Naive B cell (primary cell): ENCODE measurements at places on chromosomes 11 and 22. TPM values are rescaled to one million over a fixed set of nuclear protein-coding genes. Genes with fewer than 3 reads are reported as not detected.

DNA sequence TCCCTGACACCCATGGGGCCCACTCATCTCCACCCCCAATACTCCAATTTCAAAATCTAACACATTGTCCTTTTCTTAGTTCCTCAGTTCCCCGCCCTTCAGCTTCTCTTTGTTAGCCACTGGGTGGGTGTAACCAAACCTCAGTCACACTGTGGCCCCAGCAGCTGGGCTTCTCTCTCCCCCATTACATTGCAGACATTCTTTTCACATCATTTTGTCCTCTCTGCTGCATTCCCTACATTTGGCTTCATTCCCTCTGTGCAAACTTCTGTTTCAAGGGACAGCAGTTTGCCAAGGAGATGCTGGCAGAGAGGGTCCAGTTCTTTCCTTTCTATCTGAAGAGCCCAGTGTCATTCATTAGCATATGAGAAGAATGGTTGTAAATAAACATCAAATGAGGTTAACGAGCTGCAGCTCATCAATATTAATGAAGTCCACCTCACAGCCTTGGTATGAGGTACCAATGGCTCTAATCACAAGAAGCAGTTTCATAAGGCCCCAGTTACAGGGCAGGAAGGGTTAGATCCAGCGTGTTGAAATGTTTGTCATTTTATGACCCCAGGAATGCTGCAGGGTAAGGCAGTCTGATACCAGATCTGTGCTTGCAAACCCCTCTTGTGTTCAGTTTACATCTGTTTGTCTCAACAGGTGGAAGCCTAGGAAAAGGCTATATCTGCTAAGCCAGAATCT, 72.3 kb downstream of the ARFGAP2 start:
- no peak overlapping the region for H3K27ac ChIP-seq
- no peak for DNase-seq
- no peak overlapping the region for H3K4me3 ChIP-seq
- peaks cover 6% of the 10 kb centered on the region for H3K4me1 ChIP-seq
- no peaks in the 10 kb centered on the region for H3K27me3 ChIP-seq
- H3K36me3 ChIP-seq, result no peaks in the 10 kb centered on the region

GRCh38 chr22:48054596-48054995, 1292.1 kb downstream of the TBC1D22A start:
- H3K27ac ChIP-seq, result no peak overlapping the region
- peaks cover 16% of the 10 kb centered on the region for H3K36me3 ChIP-seq
- H3K4me3 ChIP-seq, result no peak overlapping the region
- no peak for DNase-seq
- H3K4me1 ChIP-seq, result no peaks in the 10 kb centered on the region

Gene ARHGAP42
- polyA plus RNA-seq, result 1.6 TPM

Gene CALCA
- polyA plus RNA-seq, result not detected

Gene TMEM135
- polyA plus RNA-seq, result 12.2 TPM

Gene A4GALT
- polyA plus RNA-seq, result not detected

Gene RAB30
- 156 TPM for polyA plus RNA-seq

Gene ADM2
- not detected for polyA plus RNA-seq

- peaks cover 44% of the 10 kb centered on the region for H3K27me3 ChIP-seq
- H3K27ac ChIP-seq, result no peak overlapping the region
- no peaks in the 10 kb centered on the region for H3K36me3 ChIP-seq
- no peaks in the 10 kb centered on the region for H3K4me1 ChIP-seq
- DNase-seq, result no peak
Measured at GRCh38 chr11:17498058-17498457, 21.4 kb upstream of the ABCC8 start.

GRCh38 chr11:61817471-61818202, 834 bp upstream of the FADS1 start:
- peaks cover 4% of the 10 kb centered on the region for H3K27me3 ChIP-seq
- peak overlapping the region; percentile 92 for H3K4me3 ChIP-seq
- no peaks in the 10 kb centered on the region for H3K36me3 ChIP-seq
- DNase-seq, result no peak
- peaks cover 9% of the 10 kb centered on the region for H3K4me1 ChIP-seq

Gene HEPACAM
- polyA plus RNA-seq, result not detected

DNA sequence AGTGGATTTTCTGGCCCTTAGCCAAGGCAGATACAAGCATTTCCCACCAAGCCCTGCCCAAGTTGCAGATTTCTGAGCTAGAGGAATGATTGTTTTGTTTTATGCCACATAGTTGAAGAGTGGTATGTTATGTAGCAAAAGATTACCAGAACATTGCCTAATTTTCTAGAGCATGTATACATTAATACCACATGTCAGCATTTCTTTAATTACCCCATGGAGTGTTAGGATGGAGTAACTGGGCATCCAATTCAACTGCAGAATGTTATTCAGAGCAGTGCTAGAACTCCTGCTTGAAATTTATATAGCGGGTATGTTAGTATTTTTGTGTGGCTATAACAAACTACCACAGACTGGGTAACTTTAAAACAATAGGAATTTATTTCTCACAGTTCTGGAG, 24.4 kb upstream of the CYP2R1 start:
- no peak for DNase-seq
- no peaks in the 10 kb centered on the region for H3K36me3 ChIP-seq
- H3K27ac ChIP-seq, result no peak overlapping the region
- H3K4me3 ChIP-seq, result no peak overlapping the region
- no peaks in the 10 kb centered on the region for H3K4me1 ChIP-seq

Gene DNAJB7
- not detected for polyA plus RNA-seq

GRCh38 chr11:62418136-62418535, 697 bp upstream of the SCGB1A1 start:
- no peak overlapping the region for H3K27ac ChIP-seq
- DNase-seq, result no peak
- no peak overlapping the region for H3K4me3 ChIP-seq
- H3K36me3 ChIP-seq, result no peaks in the 10 kb centered on the region
- H3K4me1 ChIP-seq, result no peaks in the 10 kb centered on the region

DNA sequence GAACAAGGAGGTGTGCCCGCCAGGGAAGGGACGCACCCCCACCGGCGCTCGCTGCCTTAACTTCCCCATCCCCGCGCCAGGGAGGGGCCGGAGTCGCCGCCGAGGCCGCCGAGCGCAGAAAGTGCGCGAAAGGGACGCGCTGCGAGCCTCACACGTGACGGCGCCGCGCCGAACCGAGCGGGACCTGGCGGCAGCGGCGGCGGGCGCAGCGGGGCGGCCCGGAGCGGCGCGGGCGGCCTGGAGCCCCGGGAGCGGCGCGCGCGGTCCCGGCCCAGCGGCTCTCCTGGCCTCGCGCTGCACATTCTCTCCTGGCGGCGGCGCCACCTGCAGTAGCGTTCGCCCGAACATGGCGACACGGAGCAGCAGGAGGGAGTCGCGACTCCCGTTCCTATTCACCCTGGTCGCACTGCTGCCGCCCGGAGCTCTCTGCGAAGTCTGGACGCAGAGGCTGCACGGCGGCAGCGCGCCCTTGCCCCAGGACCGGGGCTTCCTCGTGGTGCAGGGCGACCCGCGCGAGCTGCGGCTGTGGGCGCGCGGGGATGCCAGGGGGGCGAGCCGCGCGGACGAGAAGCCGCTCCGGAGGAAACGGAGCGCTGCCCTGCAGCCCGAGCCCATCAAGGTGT, at the start of gene SORL1:
SORL1 (plus strand) TSS at position 329 of the 623 bp plus-strand sequence; CDS start at position 347, 18 bp downstream.
- H3K4me3 ChIP-seq, result peak within 1 kb of the TSS; percentile 98
- H3K4me1 ChIP-seq, result peaks cover 90% of the 10 kb centered on the region
- no peaks in the 10 kb centered on the region for H3K27me3 ChIP-seq
- peak within 1 kb of the TSS; percentile 96 for H3K27ac ChIP-seq
